Cardiac septum (tissue), 1 donor: ENCODE measurements at places on chromosomes 16 and 17. TPM values are rescaled to one million over a fixed set of nuclear protein-coding genes. Genes with fewer than 3 reads are reported as not detected.

The DNASE1L2 gene
- total RNA-seq: 0.57 TPM

The PRRT2 gene
- 2.1 TPM for total RNA-seq

The CTRB2 gene
- total RNA-seq: not detected

The BICDL2 gene
- total RNA-seq: not detected

The SLC16A6 gene
- 0.19 TPM for total RNA-seq

The ST6GALNAC2 gene
- 6.2 TPM for total RNA-seq

The MSRB1 gene
- total RNA-seq: 39.2 TPM

The DHRS7C gene
- total RNA-seq: 0.89 TPM

The SLC4A1 gene
- total RNA-seq: 4.0 TPM

The ABCA8 gene
- 25.4 TPM for total RNA-seq

The SLC35G6 gene
- not detected for total RNA-seq

The TNS4 gene
- total RNA-seq: not detected

The HOXB2 gene
- 4.9 TPM for total RNA-seq

The CSH2 gene
- not detected for total RNA-seq

The LITAFD gene
- total RNA-seq: not detected

The AOC2 gene
- total RNA-seq: 0.89 TPM

The TAOK1 gene
- 64.8 TPM for total RNA-seq

The FBXW10 gene
- 0.51 TPM for total RNA-seq

The CD7 gene
- 0.62 TPM for total RNA-seq

The SLC16A11 gene
- total RNA-seq: 1.1 TPM

The GRAPL gene
- 1.7 TPM for total RNA-seq

The CCL14 gene
- 6.7 TPM for total RNA-seq

The CCDC92B gene
- 0.13 TPM for total RNA-seq

The USP10 gene
- 53.8 TPM for total RNA-seq
